NCI-H526 (cell line): ENCODE measurements at places on chromosomes 2 and 18.

- peak; percentile 26 for DNase-seq
These were observed 59.7 kb downstream of the PTH2R start for GRCh38 chr2:208466151-208466919.

GRCh38 chr2:23592061-23592685 lies 207.2 kb downstream of the KLHL29 start:
- no peak for DNase-seq

DNA sequence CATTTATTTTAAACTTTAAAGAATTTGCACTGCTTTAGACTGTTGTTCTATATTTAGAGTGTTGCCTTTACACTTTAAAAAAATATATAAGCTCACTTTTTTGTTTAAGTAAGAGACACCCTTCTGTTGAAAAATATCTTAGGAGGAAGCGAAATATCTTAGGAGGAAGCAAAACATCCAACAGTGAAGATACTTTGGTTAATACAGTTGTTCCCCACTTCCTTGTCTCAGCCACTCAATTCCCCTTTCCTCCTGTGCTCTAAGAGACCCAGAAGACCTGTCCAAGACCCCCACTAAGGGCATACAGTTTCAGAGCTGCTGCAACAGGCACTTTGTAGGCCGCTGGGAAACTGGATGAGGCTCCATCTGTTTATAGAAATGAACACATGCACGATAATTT lies 5.7 kb downstream of the SERPINB8 start:
- DNase-seq: no peak

- DNase-seq: peak; percentile 4
These were observed 209.6 kb upstream of the PIK3C3 start for GRCh38 chr18:41745166-41746049.

DNA sequence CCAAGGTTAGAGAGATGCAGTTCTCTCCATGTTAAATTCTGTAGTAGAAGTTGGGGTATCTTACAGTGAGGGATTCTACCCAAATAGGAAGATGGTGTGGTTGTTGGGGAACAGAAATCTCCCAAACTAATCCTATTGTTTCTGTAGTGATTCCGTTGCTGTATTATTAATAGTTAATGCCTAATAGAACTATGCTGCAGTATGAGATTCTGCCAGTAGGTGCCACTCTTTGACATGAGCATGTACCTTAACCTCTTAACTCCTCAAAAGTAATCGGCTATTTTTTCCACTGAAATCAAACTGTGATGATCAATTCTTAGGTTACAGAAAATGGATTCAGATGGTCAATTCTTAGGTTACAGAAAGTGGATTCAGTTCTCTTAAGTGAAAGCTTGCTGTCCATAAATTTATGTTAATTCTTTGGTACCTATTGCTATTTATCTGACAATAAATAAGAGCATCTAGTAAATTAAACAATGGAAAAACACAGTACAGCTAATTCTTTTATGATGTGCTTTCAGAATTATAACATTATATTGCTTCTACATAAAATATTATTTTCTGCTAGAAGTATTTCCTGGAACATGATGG lies 97.9 kb upstream of the DLX2 start:
- peak; percentile 57 for DNase-seq

DNA sequence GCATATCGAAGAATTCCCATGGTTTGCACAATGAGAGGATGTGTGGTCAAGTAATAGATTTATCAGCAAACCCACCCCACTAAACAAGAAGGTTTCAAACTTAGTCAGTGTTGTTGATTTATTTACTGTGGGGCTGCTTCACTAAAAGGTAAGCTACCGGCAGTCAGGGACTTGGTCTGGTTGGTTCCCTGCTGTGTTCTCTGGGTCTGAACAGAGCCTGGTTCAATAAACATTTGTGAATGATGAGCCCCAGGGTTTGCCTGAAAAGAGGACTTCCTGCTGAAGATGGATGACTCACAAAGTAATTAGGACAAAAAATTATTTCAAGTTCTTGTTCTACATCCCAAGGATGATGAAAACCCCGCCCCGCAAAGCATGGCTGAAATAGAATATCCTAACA lies 108.3 kb downstream of the SPP2 start:
- no peak for DNase-seq

DNA sequence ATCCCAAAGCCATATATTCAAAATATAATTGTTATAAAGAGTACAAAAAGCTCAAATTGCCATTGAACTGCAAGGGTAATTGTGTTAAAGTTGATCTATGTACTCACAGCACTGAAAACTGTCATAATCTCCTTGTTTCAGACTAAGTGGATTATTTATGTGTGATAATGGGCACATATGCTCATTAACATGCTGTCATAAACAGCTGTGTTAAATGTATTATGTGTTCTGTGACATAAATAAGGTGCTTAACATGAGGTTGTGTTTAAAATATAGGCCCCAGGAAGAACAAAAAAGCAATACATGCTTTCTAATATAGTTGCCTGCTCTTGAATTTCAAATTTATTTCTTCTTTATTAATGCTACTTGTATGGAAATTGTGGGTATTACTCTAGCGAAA lies 409.5 kb downstream of the DCC start:
- DNase-seq: no peak

DNA sequence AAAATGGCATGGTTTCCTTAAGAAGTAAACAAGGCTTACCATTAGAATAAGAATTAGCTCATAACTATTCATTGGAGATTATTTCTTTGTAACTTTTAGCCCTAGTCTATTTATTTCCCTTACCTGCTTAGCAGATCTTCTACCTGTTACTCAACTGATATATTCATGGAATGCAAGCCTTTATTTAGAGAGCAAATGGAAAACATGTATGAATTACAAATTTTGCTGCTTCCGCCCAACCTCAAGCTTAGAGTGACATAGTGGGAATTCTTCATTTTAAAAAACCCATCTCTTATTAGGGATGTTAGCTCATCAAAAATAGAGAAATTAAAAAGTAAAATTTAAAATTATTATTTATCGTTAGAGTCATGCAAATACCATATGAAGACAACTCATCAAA lies 110.9 kb downstream of the STRN start:
- no peak for DNase-seq

- no peak for DNase-seq
These were observed 1.4 kb upstream of the KIF1A start for GRCh38 chr2:240821429-240821778.

DNA sequence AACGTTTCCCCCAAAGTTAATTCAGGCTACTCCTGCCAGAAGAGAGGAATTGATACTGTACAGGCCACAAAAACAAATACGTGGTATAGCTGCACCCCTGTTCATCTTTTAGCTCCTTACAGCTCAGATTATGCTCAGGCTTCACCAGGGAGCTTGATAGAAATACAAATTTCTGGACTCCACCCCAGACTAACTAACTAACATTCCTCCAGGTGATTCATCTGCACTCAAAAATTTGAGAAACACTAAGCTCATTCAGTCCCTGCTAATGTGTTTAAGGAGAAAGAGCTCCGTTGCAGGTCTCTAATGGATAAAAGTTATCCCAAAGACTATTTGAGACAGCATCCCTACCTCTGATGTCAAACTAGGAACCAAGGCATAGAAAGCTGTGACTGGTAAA lies 36.8 kb upstream of the UNC80 start:
- no peak for DNase-seq

DNA sequence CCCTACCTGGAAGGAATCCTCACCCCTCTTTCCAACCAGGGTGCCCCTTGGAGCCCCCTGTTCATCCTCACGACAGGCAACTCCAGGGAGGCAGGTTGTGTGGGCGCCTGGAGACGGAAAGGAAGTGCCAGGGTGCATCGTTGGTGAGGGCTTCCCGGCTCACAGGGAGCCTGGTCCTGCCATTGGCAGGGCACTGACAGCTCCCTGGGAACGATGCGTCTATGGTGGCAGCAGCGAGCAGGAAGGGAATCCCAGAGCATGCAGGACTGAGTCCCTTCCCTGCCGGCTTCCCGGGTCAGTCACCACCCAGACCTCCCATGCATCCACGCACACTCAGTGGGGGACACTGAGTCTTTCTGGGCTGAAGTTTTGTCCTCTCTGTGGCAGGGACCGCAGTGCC lies 117.6 kb downstream of the INHBB start:
- no peak for DNase-seq

DNA sequence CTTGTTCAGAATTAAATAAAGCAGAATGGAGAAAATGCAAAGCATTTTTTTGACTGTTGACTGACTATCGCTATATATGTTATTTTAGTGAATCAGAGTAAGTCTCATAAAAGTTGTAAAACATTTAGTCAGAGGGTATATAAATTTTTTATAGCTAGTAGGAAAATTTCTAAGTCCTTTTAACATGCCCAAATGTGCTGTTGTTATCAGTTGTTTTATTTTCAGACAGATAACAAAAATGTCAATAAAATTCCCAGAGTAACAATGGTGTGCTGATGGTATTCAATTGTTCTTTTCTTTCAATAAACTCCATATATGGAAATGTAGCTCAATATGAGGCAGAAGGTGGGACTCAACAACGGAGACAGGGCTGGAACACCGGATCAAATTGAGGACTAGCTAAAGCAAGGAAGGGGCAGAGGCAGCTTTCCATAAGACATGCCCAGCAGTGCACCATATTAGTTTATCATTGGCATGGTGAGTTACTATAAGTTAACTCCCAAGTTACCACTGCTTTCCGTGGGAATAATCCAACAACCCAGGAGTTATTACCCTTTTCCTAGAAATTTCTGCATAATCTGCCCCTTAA lies 26.6 kb downstream of the GULP1 start:
- DNase-seq: no peak

- DNase-seq: no peak
These were observed 374.1 kb downstream of the ARHGAP15 start for GRCh38 chr2:143503280-143503679.

DNA sequence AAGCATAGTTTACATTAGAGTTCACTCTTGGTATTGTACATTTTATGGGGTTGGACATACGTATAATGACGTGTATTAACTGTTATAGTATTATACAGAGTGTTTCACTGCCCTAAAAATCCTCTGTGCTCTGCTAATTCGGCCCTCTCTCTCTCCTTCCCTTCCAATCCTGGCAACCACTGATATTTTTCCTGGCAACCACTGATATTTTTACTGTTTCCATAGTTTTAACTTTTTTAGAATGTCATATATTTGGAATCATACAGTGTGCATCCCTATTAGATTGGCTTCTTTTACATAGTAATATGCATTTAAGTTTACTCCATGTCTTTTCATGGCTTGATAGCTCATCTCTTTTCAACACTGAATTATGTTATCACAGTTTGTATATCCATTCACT lies 526.7 kb downstream of the RIT2 start:
- no peak for DNase-seq

DNA sequence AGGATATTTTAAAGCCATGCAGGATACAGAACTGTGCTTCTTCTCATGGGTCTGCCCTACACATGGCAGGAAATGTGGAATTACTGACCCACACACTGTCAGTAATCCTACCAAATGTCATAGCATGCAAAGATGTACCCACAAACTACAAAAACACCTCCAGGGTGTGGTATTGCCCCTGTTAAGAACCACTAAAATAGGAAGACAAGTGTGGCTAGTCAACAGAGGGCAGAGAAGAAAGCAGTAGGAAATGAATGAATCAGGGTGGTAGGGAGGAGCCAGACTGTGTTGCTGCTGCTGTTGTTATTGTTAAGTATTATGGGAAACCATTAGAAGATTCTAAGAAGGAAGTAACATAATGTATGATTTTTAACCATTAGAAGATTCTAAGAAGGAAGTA lies 556.7 kb upstream of the ACVR2A start:
- DNase-seq: no peak

DNA sequence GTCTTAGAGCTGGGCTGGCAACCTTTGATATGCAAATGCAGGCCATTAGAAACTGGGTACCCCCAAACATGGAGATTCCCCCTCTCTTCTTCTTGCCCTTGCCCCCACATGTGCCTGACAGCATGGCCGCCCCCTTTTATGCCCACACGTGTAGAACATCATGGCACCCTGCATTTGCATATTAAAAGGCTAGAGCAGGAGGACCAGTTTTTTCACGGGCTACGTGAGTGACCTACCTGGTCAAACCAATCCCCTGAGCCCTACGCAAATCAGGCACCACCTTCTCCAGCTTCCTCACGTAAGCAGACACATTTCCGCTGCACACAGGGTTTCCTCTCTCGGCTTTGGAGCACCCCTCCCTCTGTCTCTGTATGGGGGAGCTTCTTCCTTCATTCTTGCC lies 110.9 kb upstream of the COPS8 start:
- DNase-seq: no peak

DNA sequence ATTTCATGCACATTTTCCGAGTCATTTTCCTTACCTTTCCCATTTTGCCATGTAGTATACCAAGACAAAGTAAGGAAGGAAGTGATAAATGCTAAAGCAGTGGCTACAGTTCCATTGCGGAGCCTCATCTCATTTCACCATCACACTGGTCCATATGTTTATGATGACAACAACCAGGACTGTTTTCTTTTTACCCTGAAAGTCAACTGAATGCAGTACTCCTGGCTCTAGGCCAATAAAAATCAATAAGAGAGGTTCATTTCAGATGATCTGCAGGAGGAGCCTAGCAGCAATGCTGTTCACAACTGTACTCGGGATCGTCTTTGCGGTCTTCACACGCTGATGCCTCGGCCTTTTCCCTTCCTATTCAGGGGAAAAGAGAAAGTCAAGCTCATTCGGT lies 4.7 kb downstream of the MGAT4A start:
- DNase-seq: no peak

DNA sequence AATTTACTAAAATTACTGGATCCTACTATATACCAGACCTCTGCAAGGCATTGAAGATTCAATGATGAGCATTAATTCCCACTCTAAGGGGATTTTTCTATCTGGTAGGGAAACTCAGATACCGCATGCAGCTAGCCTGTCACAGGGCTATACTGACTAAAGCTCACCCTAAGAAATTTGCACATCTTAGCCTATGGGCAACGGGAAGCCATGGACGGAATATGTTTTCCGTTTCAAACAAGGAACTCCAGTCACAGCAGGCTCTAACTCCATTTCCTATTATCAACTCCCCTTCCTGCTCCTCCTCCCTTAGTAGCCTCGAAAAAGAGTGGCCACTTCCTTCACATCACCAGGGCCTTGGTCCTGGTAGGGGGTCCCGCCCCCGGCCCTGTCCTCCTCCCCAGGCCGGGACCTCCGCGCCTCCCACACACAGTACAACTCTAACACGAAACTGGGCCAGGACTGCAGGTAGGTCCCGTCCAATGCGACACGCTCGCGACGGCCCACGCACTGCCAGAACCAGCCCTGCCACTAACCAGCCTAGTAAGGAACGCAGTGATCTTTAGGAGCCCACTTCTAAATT lies 659 bp upstream of the COX5B start:
- DNase-seq: no peak
